ENCODE measurements at places on chromosomes 16 and 17. TPM values are rescaled to one million over a fixed set of nuclear protein-coding genes. Genes with fewer than 3 reads are reported as not detected.

The SMIM5 gene
- not detected for total RNA-seq

The SRL gene
- total RNA-seq, result 0.07 TPM

The CYGB gene
- total RNA-seq, result 24.6 TPM

The PLA2G15 gene
- 22.2 TPM for total RNA-seq

The KCNG4 gene
- not detected for total RNA-seq

The AGRP gene
- not detected for total RNA-seq

The CD300LB gene
- total RNA-seq, result not detected

The MAPT gene
- not detected for total RNA-seq

The ABCC12 gene
- not detected for total RNA-seq

The MYH11 gene
- total RNA-seq, result under 0.01 TPM

The PRDM7 gene
- total RNA-seq, result not detected

The NEUROD2 gene
- total RNA-seq, result not detected

The CCL17 gene
- not detected for total RNA-seq

The PPY gene
- total RNA-seq, result not detected

The HOXB3 gene
- 8.5 TPM for total RNA-seq

The MMP15 gene
- 12.3 TPM for total RNA-seq

The GAN gene
- total RNA-seq, result 3.5 TPM

All from mammary microvascular endothelial cell (primary cell).